ENCODE measurements at places on chromosomes 1 and 21.

DNA sequence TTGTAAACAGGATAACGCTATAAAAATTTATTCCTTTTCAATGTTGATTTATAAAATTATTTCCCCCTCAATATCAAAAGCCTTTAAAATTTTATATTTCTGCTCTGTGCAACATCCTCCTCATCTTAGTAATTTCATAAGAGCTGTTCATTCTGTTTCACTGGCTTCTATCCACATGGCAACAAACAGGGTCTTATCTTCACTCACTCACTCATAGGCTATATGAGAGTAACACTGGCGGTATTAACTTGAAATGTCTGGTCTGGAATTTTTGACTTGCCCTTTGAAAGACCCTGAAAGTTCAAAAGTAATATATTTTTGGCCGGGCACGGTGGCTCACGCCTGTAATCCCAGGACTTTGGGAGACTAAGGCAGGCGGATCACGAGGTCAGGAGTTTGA lies 77.4 kb upstream of the KRTAP11-1 start:
- no peak for DNase-seq

- DNase-seq = no peak
These were observed 275.5 kb downstream of the RGS7 start for GRCh38 chr1:241081473-241081872.

DNA sequence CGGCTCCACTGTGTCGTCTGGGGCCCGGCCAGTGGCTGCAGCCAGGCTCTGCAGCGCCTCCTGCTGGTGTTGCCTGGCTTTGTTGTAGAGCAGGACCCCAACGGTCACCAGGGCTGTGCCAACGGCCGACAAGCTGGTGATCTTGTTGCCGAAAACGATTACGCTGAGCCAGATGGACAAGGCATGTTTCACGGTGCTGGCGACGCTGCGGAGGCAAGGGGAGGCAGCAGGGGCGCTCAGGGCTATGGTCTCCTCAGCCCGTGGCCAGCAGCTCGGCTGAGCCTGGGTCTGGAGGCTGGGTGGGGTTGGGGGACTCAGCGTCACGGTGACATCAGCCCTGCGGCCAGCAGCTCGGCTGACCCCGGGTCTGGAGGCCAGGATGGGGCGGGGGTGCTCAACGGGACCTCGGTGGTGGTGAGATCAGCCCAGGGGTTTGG lies 7.0 kb upstream of the CDK11B start:
- peak; percentile 5 for DNase-seq

GRCh38 chr21:46151261-46151988 lies 4.0 kb downstream of the FTCD start:
- no peak for DNase-seq

GRCh38 chr1:84773933-84774497 lies 83.8 kb upstream of the SSX2IP start:
- DNase-seq = no peak

- DNase-seq = peak; percentile 43
These were observed 397.4 kb downstream of the PTPRU start for GRCh38 chr1:29633771-29634170.

Measured in SHP77 (cell line).